Non-pigmented ciliary epithelial cell (primary cell): ENCODE measurements at places on chromosomes 2 and 18.

GRCh38 chr2:157258520-157259326 is 1.2 kb downstream of the GALNT5 start:
- DNase-seq = no peak

- no peak for DNase-seq
Observed at GRCh38 chr2:150091846-150092245, 395.6 kb downstream of the RND3 start.

GRCh38 chr2:118333664-118334063 is 245.4 kb downstream of the INSIG2 start:
- DNase-seq = no peak

DNA sequence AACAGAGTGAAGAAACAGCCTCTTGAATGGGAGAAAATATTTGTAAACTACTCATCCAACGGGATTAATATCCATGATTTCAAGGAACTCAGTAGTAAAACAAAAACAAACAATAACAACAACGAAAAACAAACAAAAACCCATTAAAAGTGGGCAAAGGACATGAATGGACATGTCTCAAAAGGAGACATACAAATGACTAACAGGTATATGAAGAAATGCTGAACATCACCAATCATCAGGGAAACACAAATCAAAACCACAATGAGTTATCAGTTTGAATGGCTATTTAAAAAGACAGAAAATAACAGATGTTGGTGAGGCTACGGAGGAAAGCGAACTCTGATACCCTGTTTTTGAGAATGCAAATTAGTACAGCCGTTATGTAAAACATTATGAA is 224.8 kb upstream of the NRXN1 start:
- no peak for DNase-seq

GRCh38 chr2:208529796-208530195 is 123.2 kb downstream of the PTH2R start:
- no peak for DNase-seq

DNA sequence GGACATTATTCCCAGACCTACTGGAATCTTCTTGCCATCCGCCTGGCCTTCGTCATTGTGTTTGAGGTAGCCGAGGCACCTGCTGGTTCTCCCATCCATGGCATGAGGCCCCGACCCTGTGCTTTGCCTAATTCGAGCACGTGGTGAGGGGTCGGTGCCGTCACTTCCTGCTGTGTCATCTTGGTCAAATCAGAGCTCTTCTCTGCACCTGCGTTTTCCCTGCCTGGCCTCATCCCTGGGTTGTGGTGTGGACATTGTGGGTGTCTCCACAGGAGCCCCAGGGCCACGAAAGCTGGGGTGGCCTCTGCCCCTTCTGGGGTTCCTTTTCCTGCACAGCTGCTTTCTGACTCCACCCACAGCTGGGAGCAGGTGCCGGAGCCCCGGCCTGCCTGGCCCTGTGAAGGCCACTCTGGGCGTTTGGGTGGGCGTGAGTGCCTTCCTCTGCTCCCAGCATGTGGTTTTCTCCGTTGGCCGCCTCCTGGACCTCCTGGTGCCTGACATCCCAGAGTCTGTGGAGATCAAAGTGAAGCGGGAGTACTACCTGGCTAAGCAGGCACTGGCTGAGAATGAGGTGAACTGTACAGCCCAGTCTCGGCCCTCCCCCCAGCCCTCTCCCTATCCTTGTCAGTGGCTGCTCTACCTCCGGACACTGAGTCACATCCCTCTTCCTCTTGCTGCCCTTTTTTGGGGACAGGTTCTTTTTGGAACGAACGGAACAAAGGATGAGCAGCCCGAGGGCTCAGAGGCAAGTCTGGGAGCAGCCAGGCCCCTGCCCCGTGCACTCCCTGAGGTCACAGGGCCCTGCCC is 34.9 kb downstream of the ANO7 start:
- DNase-seq = no peak

DNA sequence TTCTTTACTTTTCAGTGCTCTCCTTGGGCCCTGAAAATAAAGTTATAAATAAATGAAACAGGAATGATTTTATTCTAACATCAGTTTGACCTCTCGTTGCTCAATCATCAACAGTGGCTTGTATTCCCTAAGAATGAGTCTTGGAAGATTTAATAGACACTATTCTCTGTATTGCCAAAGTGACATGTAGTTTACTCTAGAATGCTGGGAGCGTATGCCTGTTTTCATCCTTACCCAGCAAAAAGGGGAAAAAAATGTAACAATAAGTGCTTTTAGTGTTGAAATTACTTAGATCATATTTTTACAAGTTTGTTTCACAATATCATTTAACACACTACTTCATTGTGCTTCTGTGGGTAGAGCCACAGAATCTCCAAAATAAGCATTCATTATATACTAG is 240.6 kb upstream of the CWC22 start:
- no peak for DNase-seq

DNA sequence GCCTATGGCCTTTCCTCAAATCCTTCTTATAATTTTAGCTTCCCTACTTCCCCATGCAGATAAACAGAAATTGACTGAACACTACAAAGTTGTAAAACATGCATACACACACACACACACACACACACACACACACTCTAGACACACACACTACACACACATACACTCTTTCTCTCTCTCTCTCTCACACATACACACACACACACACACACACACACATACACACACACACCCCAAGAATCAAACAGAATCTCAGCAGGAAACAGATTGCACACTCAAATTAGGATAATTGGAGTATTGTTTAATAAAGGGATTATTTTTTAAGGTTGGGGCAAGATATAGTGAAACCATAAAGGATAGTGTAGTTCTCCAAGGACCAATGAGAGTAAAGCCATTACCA is 152.2 kb upstream of the SP5 start:
- no peak for DNase-seq

DNA sequence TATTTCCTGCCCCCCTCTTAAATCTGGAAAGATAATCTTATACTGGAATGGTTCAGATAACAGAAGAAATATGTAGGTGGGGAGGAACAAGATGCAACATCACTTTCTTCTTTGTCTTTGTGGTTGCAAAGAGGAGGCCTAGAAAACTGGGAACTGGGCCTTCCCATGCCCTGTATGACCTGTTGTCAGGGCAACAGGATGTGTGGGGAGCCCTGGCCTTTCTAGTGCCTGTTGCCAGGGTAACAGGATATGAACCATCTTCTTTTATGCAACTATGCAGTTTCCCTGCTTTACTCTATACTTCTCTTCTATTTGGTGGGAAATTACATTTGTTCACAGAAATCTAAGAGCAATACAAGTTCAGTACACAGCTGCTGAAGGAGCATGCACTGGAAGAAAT is 79.8 kb upstream of the PDE1A start:
- no peak for DNase-seq

GRCh38 chr2:40072442-40073232 is 293.6 kb upstream of the THUMPD2 start:
- no peak for DNase-seq

DNA sequence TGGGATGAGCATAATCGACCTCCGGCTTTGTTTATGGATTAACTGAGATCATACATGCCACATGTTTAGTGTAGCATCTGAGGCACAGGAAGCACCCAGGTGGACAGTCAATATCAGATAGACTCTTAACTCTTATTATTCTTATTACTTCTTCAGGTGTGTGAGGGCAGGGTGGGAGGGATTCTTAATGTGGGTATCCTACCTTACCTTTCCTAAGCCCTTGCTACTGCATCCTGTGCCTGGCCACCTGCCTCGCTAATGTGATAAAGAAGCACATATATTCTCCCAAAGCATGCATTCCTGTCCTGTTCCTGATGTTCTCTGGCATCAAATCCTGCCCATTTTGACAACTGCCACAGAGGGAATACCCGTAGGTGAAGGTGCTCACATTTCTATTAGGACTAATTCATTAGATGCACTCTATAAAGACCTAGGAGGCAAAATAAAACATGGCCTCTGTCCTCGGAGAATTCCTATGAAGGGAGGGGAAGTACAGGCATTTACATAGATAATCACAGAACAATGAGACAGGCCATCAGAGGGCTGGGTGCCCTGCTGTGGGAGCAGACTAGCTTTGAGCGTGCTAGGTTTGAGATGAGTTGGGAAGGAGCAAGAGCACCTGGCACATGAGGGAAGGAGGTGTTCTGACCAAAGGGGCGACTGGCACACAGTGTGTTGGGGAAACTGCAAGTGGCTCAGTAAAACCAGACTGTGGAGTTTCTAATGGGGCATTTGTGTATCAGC is 19.5 kb upstream of the CELF4 start:
- DNase-seq = no peak

DNA sequence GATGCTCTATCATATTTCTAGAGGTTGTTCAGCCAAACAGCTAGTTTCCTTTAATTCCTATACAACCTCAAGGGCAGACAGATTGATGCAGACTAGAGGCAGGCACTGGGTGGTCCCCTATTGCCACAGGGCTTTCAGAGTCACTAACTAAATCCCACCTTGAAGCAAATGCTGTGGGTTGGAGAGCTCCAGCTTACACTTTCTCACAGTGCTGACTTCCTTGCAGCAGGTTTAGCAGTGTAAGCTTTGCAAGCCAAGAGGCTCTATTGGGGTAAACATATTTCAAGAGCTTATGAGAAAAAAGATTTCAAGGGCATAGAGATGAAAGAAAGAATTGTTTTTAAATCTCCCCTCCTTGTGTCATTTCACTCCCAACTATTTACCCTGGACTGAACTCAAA is 366.5 kb upstream of the CRIM1 start:
- no peak for DNase-seq

GRCh38 chr18:74896390-74896991 is 298.8 kb downstream of the ZNF407 start:
- no peak for DNase-seq

DNA sequence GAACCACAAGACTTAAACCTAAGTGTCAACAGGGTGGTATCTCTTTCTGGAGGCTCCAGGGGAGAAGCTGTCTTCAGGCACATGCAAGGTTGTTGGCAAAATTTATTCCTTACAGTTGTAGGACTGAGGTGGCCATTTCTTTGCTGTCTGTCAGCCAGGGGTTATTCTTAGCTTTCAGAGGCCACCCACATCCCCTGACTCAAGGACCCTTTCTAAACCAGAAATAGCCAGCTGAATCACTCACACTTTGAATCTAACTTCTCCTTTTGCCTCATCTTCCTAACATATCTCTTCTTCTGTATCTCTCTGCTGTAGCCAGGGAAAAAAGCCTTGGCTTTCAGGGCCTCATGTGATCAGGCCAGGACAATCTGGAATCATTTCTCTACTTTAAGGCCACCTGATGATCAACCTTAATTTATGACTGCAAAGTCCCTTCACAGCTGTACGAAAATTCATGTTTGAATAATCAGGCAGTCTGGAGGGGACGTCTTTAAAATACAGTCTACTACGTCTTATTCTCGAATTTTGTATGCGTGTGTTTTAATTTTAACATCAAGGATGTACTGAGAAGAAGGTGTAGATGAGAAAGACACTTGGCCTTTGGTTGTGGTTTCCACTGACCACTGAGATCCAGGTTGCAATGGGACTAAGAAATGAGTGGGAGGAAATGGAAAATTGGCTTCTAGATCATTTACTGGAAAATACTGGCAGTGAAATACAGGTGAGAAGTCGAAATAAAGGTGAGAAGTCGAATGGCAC is 90.4 kb downstream of the DOCK10 start:
- no peak for DNase-seq

DNA sequence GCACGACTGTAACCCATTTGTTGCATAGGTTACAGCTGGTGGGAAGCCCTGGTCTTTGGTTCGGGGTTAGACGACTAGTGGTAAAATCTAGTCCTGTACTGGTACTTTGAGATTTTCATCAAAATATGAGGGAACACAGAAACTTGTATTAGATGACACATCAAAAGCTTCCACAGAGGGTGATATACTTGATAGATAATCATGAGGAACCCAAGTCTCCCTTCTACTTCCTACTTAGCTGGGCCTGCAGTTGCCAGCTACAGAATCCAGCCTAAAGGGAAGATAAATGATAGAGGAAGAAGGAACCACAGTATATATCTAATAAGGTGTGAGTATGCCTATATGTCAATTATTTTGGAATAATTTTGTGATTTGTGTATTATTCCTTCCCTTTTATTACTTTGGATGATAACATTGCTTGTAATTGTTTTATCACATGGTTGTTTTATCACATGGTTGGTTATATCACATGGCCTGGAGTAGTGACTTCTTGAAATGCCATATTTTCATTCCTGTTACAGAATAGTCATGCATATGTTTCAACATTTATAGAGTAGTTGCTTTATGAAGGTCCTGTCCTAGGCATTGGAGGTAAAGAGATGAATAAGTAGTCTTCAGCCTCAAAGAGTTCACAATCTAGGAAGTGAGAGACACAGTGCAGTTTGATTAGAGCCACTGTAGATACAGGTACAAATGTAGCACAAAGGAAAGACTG is 2.9 kb downstream of the AGPS start:
- no peak for DNase-seq

- DNase-seq = no peak
Observed at GRCh38 chr2:238497610-238498005, 70.9 kb downstream of the ASB1 start.

DNA sequence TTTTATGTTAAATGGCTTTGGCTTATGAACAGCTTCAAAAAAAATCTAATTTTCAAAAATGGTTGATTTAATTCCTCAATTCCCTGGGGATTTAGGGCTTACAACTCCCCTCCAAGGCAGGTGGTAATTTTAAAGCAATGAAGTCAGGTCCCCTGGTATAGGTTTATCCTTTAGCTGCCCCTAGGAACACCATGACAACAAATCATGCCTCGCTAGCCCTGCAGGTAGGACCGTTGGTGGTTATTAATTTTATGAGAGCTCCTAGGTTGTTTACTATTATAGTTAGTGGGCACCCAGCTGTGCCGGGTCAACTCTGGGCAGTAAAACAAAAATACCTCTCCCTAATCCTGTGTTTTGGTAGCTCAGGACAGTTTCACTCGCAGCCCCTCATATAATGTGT is 26.2 kb upstream of the MBOAT2 start:
- no peak for DNase-seq

DNA sequence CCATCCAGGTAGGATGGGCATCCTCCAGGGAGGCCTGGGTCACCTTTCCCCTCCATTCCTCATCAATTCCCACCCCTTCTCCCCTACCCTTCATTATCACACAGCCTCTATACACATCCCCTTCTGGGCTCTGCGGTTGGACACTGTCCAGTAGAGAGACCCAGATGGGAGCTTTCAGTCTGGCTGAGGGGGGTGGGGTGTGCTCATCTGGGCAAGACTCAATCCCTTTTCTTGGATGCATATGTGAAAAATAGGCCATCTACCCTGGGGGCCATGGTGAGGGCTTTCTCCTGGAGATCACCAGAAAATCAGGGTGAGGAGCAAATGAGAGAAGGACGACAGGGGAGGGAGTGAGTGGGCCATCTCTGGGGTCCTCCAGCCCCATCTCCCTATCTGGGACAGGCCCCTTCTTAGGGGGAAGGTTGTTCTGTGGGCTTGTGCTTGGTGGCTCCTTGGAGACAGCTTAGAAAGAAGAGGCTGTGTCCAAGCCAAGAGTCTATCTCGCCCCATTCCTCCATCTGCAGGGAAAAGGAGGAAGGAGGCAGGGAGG is 160.1 kb downstream of the DYSF start:
- no peak for DNase-seq

GRCh38 chr2:17934721-17935120 is 56.3 kb downstream of the KCNS3 start:
- peak; percentile 56 for DNase-seq

GRCh38 chr18:51171223-51171622 is 26.3 kb downstream of the MEX3C start:
- DNase-seq = no peak
